ENCODE measurements at places on chromosomes 4 and X. TPM values are rescaled to one million over a fixed set of nuclear protein-coding genes. Genes with fewer than 3 reads are reported as not detected.

DNA sequence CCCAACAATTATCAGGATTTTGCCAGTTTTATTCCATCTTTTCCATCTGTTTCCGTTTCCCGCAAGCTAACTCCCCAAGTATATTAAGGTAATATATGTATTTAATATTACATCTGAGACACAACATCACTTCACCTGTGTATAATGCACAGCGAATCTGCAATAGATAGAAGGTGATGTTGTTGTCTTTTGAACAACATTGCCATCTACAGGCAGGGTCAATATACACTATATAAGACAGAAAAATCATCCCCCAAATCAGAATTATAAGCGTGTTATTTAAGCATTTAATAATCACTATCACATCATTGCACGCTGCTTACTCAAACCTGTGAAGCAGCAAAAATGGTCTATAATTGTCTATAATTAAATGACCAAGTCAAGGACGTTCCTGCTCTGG, 1115.5 kb downstream of the NLGN4X start:
- DNase-seq = peak; percentile 34

The ARR3 gene
- total RNA-seq = not detected

GRCh38 chrX:56313308-56313707, 81.2 kb downstream of the KLF8 start:
- peak; percentile 88 for DNase-seq

The ADH4 gene
- not detected for total RNA-seq

DNA sequence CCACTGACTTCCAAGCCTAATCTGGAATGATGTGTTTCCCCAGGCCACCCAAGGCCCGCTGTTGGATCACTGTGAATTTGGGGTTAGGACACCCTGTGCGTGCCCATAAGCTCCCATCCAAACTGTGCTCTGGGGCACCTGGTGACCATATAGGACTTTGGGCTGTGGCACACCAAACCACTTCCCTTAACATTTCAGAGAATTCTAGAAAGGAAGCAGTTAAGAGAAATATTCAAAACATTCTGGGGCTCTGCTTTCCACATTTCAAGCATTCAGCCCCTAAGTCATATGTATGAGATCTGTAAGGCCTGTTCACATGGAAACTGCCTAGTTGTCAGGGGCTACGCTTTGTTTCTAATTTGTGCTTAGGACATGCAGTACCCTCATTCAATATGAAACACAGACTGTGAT, 14.4 kb downstream of the VGLL1 start:
- DNase-seq = no peak

DNA sequence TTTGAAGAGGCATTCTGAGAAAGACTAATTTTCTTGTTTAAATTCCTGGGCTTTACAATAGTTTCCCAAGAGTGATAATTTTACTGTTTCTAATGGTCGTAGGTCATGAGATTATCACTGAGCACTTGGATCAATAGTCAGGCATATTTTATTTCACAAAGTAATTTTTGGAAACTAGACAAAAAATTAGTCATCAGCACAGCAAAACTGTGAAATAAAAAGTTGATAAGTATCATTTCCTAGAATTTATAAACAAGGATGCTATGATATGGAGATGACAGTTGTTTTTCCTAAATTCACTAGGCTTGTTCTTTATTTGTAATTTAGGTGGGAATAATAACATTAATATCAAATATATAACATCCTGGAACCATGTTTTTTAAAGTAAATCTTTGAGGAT, 33.0 kb downstream of the SULT1B1 start:
- DNase-seq = no peak

The CSN1S1 gene
- not detected for total RNA-seq

GRCh38 chr4:7547368-7548040, 112.8 kb upstream of the PSAPL1 start:
- peak; percentile 76 for DNase-seq

- no peak for DNase-seq
Measured at GRCh38 chr4:172173206-172173605, 360.0 kb downstream of the GALNTL6 start.

- peak; percentile 7 for DNase-seq
Measured at GRCh38 chrX:25534091-25534490, 518.3 kb upstream of the ARX start.

DNA sequence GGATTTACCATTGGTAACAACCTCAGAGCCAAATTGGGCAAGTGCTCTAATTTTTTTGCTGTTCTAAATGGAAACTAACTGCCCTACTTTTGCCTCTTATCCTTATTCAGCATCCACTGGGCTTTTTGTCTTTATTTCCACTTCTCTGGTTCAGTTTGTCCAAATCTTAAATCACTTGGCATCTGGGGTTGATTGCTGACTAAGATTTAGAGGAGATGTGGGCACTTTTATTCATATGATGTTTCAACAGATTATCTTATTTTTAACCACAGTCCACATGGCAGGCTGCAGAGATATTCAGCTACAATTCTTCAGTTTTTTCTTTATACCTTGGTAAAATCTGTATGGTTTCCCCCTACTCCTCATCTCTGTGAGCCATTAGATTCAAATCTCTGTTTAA, 1161.4 kb upstream of the PCDH7 start:
- DNase-seq = no peak

GRCh38 chr4:74545448-74545847, 100.5 kb downstream of the AREG start:
- DNase-seq = peak; percentile 67

DNA sequence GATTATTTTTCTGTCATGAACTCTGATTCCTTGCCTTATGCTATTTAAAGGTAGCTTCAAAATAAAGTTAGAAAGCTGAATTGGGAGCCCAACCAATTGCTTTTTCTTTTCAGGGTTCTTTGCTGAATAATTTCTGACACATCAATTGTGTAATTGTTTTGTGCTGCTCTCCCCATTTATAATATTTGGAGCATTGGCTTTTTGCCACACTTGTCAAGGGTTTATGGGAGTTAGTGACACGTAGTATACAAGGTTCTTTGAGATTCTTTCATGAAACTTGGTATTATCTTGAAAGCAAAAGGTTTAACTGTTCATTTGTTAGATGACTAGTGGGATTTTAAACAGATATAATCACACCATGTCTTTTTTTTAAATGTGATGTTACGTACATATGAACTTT, 80.9 kb downstream of the POLA1 start:
- DNase-seq = peak; percentile 12

GRCh38 chrX:1391370-1391706, 575 bp downstream of the SLC25A6 start:
- peak; percentile 52 for DNase-seq

The DACH2 gene
- total RNA-seq = 0.26 TPM

- DNase-seq = no peak
Measured at GRCh38 chr4:73575660-73576059, 44.6 kb downstream of the RASSF6 start.

The CFI gene
- not detected for total RNA-seq

- DNase-seq = peak; percentile 96
Measured at GRCh38 chr4:152535903-152536544, at the start of gene FBXW7. FBXW7 (minus strand) TSS chr4:152536092; CDS start chr4:152411803, 124,289 bp downstream.

DNA sequence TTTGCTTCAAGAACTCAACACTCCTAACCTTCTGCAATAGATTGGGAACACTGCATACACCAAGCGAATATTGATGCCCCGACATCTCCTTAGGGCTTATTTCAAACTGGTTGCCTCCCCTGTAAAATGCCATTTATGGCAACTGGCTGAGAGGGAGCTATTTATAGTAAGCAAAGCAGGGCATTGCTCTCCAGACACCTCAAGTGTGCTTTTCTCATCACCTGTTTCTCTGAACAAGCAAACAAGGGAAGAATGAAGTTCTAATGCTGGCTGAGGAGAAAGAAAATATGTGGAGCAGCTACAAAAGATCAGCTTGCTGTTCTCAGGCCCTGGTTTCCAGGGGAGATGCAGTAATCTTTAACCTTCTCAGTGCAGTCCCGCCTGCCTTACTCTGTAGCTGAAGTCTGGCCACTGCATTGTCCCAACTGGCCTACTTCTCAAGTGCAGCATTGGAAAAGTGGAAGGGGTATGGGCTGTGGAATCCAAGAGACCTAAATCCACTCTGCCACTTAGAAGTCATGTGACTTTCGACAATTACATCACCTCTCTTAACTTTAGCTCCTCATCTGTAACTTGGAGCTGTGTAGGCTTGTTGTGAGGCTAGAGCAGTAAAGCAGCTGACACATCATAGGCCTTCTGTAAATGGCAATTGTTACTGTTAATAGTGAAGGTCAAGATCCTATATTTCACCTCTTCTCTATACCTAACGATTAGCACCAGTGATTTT, 47.9 kb upstream of the FGF13 start:
- peak; percentile 4 for DNase-seq

GRCh38 chrX:2521092-2521926, 20.5 kb upstream of the DHRSX start:
- no peak for DNase-seq

The FANCB gene
- 1.8 TPM for total RNA-seq

- peak; percentile 35 for DNase-seq
Measured at GRCh38 chr4:38740303-38740702, 42.5 kb downstream of the TLR10 start.

DNA sequence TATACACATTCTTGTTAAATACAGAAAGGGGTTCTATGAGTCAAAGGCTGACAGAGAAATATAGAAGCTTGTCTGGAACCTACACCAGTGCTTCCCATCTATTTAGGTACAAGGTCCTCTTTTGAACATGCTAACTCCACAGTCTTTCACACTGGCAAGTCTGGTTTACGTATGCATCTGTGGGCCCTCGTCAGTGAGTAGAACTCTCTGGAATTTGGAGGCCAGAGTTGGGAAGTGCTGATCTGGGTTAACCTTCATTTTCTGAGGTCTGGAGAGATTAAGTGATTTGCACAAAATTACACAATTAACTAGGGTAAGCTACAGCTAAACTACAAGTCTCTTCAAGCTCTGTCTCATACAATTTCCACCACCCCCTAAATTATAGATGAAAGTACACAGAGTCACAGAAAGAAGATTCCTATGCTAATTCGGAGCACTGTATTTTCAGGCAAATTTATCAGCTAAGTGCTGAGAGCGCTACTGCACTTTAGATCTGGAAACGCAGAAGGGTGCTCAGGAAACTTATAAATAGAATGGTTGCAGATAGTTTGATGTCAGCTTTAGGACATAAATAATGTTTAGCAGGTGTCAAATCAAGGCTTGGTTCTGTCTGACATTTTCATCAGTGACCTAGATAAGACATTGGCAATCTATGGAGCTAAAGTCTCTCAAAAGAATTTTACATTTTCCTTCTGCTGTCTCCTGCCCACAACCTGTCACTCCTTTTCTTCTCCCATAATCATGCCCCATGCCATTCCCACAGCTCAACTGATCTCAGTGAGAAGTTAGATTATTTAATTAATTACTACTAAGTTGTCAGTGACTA, 43.0 kb upstream of the PDLIM5 start:
- DNase-seq = no peak

- no peak for DNase-seq
Measured at GRCh38 chrX:101442085-101442484, 34.1 kb downstream of the HNRNPH2 start.

- no peak for DNase-seq
Measured at GRCh38 chr4:147823130-147823529, 91.2 kb downstream of the ARHGAP10 start.

The MGAT4D gene
- not detected for total RNA-seq

- DNase-seq = peak; percentile 76
Measured at GRCh38 chr4:38675146-38676121, 11.4 kb downstream of the KLF3 start.

DNA sequence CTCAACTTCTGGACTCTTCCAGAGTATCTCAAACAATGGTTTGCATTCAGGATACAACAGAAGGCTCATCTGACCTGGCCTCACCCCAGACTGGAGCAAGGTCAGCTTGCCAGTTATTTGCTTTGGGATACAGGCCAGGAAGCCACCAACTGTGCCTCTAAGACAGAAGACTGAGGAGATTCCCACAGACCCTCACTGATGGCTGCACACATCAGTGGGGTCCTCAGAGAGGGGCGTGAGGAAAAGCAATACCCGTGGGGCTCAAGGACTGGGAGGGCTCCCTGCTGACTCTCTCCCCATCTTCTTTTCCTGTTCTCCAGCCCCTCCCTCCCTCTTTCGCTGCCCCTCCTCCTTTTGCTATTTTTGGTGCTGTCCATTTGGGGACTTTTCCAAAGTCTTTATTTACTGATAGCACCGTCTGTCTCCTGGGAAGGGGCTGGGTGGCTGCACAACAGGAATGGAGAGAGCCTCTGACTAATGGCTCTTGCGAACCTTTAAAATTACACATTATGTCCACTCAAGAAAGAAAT, 23.2 kb downstream of the RELL1 start:
- no peak for DNase-seq

The MAGIX gene
- total RNA-seq = 4.6 TPM

GRCh38 chr4:137587796-137588195, 55.5 kb upstream of the PCDH18 start:
- peak; percentile 6 for DNase-seq

The CPE gene
- total RNA-seq = 48.3 TPM

DNA sequence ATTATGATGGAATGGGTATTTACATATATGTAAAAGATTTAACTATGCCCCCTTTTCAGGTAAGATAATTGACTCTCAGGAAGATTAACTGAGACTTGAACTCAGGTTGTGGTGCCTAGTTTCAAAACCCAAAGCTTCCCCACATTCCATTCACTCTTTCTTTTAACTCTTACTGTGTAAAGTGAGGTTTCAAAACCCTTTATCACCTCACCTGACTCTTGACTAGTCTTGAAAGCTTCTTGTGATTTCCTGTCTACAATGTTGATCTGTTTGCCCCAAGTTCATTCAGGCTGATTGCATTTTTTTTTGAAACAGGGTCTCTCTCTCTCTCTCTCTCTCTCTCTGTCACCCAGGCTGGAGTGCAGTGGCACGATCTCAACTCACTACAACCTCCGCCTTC, 40.5 kb upstream of the RAPGEF2 start:
- no peak for DNase-seq

GRCh38 chrX:132480581-132481203, 8.1 kb downstream of the MBNL3 start:
- DNase-seq = peak; percentile 35

DNA sequence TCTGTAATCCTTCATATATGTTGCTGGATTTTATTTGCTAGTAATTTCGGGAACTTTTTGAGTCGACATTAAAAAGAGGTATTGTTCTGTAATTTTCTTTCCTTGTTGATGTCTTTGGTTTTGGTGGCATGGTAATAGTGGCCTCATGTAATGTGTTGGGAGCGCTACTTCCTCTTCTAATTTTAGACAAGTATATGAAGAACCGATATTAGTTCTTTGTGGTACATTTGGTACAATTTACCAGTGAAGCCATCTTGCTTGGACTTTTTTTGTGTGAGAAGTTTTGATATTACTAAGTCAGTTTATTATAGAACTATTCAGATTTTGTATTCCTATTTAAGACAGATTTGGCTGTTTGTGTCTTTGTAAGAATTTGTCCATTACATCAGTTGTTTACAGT, 669.2 kb upstream of the AADAT start:
- no peak for DNase-seq

DNA sequence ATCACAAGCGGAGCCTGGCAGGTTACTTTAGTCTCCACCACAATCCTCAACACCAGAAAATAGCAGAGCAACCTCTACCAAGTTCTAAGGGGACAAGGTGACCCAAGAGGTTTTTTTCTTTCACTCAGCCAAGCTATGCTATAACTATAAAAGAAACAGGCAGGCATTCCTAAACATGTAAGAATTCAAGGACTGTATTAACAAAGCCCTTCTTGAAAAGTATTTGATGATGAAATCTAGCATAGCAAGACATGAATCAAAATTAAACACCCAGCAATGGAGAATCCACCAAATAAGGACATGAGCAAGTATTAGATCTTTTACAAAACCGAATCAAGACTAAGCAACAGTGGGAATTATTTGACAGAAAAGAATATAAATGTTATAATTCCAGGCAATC, 25.7 kb upstream of the C1QTNF7 start:
- DNase-seq = peak; percentile 73

GRCh38 chrX:70117738-70118137, 15.5 kb upstream of the IGBP1 start:
- DNase-seq = peak; percentile 75

GRCh38 chrX:13015536-13016236, 28.7 kb downstream of the FAM9C start:
- no peak for DNase-seq
